ENCODE measurements at places on chromosomes 11 and 22.

GRCh38 chr22:45102896-45103420 lies 60.8 kb upstream of the NUP50 start:
- no peak for DNase-seq

DNA sequence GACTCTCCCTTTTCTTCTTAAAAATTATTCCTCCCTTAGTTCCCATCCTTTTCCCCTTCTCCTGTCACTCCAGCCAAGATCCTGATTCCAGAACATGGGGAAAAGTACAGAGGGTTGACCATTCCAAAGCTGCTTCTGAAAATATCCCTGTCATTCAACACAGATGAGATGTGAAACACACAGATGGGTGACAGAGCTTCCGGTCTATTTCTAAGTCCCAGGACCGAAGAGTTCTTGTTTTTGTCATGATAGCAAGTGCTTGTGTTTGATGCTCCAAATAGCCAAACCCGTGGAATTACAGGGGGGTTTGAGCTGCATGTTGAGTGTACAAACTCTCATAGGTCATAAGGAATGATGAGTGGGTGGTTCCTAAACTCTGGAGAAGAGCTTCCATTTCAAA lies 57.9 kb downstream of the PARVA start:
- DNase-seq, result no peak

- DNase-seq, result no peak
Observed at GRCh38 chr11:117490911-117491310, 163.3 kb downstream of the CEP164 start.

DNA sequence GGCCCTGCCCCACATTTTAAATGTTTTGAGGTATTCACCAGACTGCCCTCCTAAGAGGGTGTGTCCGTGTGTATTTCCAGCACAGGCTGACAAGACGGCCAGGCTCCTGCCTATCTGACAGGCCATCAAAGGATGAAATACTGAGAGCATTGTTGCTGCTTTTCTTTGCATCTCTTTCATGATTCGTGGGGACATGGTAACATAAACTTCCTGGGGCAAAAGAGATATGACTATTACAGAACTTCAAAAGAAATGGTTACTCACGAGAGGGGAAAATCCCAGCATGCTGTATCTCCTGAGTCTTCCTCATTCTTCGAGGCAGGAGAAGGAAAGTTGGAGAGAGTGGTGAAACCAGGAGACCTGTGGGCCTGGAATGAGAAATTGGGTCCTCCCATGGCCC lies 10.3 kb upstream of the BIK start:
- DNase-seq, result peak; percentile 35

GRCh38 chr11:79939111-79939510 lies 498.3 kb upstream of the TENM4 start:
- no peak for DNase-seq

GRCh38 chr11:112650527-112650926 lies 310.7 kb upstream of the NCAM1 start:
- no peak for DNase-seq

DNA sequence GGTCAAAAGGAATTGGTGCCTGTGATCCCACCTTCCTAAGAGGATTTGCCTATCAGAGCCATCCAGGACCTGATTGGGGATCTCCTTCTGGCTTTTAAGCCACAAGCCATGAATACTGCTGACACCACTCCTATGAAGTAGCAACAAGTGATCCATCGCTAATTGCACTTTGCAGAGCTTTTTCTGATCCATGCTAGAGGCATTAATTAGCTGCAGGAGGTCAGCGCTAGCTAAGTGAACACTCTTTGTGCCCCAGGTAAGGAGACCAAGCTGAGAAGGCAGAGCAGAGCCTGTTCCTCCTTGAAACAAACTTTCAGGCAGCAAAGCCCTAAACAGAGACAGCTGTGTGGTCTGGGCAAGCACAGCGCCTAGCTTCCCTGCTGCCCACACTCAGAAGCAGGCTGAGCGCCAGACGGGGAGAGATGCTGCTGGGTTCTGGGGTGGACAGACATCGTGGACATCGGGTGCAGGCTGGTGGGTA lies 122.2 kb downstream of the ABTB2 start:
- DNase-seq, result no peak

DNA sequence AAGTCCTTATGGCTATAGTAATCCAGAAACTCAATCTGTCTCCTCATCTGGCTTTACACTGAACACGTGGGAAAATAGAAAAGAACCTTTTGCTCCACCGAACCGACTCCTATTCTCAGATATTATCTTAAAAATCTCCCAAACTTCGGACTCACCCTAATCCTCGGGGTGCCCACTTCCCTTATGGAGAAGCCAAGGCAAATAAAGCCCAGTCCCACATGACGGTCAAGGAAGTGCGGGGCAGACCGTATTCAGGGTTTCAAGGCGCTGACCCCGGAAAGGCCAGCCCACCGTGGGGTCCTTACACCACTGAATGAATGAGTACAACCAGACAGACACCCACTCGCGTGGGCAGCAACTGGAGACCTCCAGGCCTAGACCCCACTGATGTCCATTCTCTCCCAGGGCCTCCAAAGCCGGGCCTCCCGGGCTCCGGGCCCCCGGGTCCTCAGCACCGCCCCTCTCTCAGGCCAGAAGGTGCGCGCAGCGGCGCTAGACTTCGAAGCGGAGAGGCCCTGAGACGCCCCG lies 489 bp downstream of the NUP98 start:
- DNase-seq, result no peak

GRCh38 chr22:32574958-32575910 lies 100.6 kb downstream of the FBXO7 start:
- no peak for DNase-seq

DNA sequence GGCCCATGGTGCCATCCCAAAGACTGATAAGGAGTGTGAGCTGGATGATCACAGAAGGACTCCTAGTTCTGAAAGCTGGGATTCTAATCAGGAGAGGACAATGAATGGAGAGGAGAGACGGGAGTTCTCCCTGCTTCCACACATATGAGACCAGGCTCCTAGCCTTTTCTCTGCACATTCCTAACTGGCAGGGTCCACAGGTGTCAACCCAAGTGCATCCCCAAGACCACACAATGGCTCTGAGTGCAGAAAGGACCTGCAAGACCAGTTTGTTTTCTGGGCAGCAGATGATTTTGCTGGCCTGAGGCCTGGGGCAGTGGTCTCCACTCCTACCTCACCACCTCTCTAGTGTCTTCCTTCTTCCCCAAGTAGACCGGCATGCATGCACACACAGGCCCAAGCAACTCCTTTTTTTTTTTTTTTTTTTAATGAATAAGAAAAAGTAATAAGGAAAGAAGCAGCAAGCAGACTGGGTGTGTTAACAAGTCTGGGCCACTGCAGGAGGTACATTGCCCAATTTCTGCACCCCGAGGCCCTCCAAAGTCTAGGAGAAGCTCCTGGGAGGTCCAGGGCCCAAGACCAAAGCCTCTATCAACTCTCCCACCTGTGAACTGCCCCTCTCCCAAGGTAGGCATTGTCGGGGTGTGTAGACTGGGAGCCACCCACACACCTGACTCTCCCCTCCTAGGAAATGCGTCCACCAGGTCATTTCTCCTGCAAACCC lies 1.2 kb upstream of the TSKU start:
- DNase-seq, result no peak

DNA sequence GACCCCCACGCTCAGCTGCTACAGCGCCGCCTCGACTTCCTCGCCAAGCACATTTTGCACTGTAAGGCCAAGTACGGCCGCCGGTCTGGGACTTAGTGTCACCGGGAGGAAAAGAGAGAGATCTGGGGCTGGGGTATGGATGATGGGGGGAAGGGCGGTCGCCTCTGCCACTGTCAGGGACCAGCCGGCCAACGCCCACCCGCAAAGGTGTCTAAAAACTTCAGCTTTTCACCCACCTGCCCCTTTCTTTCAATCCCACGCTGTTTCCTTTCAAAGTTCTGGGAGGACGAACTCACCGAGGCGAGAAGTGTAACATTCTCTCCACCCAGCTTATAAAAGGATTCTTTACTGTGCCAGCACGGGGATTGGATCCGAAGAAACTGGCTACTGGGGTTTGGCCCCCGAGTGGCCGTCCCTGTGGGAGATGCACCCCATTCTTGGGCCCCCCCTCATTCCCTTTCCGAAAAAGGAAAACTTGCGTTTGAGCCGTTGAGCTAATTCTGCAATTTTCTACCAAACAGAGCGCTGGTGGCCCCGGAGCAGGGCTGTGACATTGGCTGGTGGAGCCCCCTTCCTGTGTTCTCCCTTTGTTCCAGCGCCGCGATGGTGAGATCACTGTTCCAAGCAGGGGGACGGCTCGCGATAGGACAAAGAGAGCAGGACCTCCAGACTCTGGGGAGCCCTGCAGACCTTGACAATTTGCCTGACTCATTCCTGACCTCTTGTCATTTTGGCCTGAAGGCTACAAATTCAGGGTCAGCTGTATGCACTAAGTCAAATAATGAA lies 1.8 kb downstream of the FJX1 start:
- DNase-seq, result no peak

GRCh38 chr11:118198370-118198769 lies 21.9 kb upstream of the SCN2B start:
- DNase-seq, result peak; percentile 42

GRCh38 chr11:100942016-100942415 lies 187.6 kb downstream of the PGR start:
- DNase-seq, result no peak

GRCh38 chr11:118872403-118872821 lies 11.3 kb upstream of the CXCR5 start:
- DNase-seq, result no peak

- no peak for DNase-seq
Observed at GRCh38 chr22:46542011-46542985, 4.9 kb upstream of the CELSR1 start.

GRCh38 chr22:22848364-22848866 lies 39.2 kb upstream of the IGLL5 start:
- peak; percentile 33 for DNase-seq

DNA sequence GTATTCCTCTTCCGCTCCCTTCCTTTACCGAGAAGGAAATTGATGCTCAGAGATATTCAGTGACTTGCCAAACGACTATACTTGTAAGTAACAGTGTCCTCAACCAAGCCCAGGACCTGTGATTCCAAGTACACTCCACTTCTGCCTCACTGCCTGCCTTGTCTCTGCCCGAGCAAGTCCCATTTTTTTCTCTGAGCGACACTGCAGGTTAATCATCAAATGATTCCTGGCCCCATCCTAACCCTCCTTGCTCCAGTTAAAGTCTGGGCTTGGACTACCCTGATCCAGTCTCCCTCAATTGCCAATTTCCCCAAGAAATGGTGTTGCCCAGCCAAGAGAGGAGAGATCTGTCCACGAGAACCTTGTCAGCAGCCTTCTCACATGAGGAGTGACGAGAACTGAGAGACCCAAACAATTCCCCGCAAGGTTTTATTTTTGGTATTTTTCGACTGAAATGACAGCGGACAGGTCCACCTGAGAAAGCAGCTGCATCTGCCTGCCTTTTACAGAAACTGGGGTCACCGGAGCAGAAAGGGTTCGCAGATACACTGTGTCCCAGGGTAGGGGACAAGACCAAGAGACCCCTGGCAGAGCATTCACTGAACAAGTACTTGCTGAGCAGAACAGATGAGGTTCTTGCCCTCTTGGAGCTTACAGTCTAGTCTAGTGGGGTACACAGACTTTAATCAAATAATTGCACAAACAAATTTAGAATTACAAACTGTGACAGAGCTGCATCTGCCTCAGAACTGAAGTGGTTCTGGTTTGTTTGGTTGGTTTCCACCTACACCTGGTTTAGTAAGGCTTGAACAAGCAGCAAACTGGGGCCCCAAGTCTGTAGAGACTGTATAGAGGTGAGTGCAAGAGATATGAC lies 11.4 kb downstream of the POU2AF1 start:
- no peak for DNase-seq

- DNase-seq, result peak; percentile 50
Observed at GRCh38 chr11:117143390-117143789, 697 bp upstream of the PAFAH1B2 start.

DNA sequence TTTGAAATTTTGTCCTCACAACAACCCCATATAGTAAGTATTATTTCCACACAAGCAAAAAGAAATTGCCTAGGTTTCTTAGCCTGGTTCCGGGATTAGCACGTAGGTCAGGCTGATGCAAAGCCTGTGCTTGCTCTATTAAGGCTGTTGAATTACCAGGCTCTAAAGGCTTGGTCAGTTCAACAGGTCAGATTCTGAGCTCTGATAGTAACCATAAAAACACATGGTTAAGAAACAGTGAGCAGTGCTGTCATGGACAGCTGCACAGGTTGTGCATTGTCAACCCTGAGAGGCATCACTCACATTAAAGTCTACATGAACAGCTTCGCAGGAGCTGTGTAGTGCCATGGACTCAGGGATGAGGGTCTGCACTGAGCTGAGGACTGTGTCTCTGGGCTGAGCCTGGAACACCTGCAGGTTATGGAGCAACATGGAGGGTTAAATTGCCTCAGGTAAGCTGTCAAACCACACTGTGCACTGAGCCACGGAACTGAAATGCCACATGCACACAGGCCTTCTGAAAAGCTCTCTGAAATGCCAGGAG lies 98.0 kb downstream of the PIWIL4 start:
- peak; percentile 66 for DNase-seq

- peak; percentile 2 for DNase-seq
Observed at GRCh38 chr11:122258446-122259194, 142.6 kb upstream of the BLID start.

GRCh38 chr11:117107701-117108590 lies 9.7 kb upstream of the SIK3 start:
- DNase-seq, result no peak

GRCh38 chr22:46546466-46547178 lies 9.2 kb upstream of the CELSR1 start:
- peak; percentile 83 for DNase-seq

GRCh38 chr11:2482745-2483144 lies 37.9 kb downstream of the KCNQ1 start:
- no peak for DNase-seq

- no peak for DNase-seq
Observed at GRCh38 chr11:16097543-16097942, 258.8 kb downstream of the SOX6 start.

- no peak for DNase-seq
Observed at GRCh38 chr22:25095869-25096268, 103.8 kb upstream of the CRYBB3 start.

DNA sequence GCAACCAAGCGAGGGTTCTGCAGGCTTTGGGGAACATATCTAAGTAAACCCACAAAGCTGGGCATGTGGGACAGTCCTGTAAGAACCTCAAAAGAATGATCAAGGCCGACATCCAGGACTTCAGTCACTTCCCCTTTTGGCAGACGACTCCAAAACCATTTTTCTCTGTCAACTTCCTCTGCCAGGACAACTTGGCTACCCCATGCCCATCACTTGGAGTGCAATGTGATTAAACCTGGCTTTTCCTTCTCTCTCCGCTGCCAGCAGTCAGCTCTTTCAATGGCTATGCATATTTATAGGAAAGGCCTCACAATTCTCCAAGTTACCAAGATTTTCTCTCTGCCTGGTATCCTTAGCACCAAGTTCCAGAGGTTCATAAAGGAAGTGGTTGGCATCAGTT lies 78.9 kb downstream of the C11orf58 start:
- no peak for DNase-seq

All from renal cortical epithelial cell (primary cell).